ENCODE measurements at places on chromosomes 2 and 18.

- no peak for DNase-seq
These were observed 70.8 kb upstream of the STK17B start for GRCh38 chr2:196242131-196242620.

GRCh38 chr2:50613161-50613560 lies 418.8 kb downstream of the NRXN1 start:
- no peak for DNase-seq

DNA sequence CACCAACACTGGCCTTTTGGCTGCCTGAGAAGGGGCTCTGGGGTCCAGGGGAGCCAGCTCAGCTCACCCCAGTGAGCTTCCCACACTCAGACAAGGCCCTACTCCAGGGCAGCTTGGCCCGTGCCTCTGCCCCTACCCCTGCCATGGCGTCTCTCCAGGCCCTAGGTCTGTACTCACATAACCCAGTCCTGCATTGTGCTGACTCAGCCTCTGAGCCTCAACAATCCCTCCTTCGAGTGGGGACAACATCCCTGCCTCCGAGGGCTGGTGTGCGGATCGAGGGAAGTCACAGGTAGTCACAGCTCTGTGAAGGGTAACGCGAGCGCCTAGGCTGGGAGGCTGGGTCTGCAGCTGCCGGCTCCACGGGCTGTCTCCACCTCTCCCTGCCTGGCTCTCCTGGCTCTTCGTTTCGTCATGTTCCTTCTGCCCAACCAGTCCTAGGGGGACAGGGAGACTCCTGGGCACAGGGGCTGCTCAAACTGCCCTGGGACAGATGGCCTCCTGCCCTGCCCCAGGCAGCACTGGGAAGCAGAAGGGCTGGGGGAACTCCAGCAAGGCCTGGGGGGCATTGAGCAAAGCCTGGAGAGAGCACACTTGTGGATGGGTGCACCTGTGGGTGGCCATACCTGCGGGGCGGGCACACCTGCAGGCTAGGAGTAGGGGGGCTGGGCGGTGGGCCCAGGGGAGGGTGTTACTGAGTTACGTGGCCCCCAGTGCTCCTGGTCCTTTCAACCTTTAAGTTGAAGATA lies 74.6 kb downstream of the RRM2 start:
- DNase-seq, result no peak

- no peak for DNase-seq
These were observed 133.2 kb upstream of the EPAS1 start for GRCh38 chr2:46163804-46164528.

DNA sequence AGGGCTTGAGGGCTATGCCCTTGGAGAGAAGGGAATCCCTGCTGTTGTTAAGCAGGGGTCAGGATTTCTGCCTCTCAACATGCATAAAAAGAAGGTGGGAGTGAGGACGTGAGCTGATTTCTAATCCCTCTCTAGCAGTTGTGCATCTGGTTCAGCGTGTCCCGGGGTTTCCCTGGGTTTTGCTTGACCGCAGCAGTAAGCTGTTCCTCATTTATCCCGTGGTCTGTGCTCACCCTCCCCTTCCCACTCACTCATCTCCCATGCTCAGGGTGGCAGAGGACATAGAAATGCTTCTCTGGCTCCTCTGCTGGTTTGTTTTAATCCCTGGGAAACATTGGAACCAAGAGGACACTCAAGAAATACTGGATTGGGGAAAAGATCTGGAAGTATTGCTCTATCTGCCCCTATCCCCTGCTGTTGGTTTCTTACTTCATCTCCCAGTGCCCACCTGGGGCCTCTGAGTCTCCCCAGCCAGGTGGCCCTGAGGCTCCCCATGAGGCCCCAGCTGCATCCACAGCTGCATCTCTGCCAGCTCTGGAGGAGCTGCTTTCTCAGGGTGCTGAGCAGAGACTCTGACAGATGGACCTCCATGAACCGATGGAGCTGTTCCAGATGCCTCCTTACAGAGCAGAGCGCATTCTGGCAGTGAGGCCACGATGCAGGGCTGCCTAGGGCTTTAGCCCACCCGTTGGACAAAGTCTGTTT lies 36.1 kb downstream of the TET3 start:
- DNase-seq, result no peak

DNA sequence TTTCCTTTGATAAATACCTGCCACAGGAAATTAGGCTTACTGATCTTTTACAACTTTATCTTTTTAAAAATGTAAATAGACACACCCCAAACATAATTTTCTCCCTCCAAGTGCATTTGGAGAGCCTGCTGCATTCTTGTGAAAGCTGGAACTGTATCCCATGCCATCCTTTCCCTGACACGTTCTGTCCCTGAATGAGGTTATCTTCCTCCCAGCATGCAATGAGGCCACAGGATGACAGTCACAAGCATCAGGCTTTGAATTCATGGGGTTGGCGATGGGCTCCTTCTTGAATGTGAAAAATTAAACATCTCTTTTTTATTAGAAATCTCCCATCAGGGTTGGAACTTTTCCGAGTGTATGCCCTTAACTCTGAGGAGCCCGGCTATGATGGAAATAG lies 77.8 kb downstream of the CTAGE1 start:
- DNase-seq, result no peak

GRCh38 chr2:68387408-68388350 lies 22.6 kb downstream of the PLEK start:
- no peak for DNase-seq

GRCh38 chr2:219569635-219570034 lies 1.7 kb downstream of the OBSL1 start:
- DNase-seq, result no peak

DNA sequence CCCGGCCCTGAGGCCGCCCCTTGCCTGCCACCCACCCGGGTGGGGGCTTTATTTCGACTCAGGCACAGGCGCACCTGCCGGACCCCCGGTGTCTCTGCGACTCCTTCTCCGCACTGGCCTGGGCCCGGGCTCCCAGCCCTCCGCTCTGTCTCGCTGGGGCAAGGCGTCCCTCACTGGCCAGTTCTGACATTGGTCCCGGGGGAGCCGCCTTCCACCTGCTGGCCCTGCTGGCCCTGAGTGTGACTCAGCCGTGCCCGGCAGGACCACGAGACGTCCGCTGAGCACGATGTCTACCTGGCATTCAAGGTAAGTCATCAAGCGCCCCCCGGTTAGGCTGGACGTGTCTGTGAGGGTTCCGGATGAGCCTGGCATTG lies 131.5 kb upstream of the CTDP1 start:
- DNase-seq, result no peak

GRCh38 chr2:140892436-140892835 lies 1238.4 kb downstream of the LRP1B start:
- DNase-seq, result no peak

- DNase-seq, result no peak
These were observed 668.0 kb upstream of the FAM98A start for GRCh38 chr2:34266908-34267697.

DNA sequence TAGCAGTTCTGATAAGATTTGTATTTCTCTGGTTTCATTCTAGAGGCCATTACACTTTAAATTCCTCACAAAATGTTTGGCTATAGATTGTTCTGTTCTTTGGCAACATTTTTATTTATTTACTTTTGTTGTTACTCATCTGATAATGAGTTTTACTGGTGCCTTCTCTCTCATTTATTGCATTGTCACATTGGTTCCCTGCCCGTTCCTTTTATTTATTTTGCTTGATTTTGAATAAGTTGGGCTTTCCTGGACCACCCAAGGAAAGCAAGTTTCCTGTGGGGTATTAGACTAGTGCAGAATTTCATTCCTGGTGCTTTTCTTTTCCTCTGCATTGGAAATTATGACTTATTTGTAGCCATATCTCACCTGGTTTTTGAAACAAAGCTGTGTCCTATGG lies 232.0 kb downstream of the SOCS6 start:
- no peak for DNase-seq

DNA sequence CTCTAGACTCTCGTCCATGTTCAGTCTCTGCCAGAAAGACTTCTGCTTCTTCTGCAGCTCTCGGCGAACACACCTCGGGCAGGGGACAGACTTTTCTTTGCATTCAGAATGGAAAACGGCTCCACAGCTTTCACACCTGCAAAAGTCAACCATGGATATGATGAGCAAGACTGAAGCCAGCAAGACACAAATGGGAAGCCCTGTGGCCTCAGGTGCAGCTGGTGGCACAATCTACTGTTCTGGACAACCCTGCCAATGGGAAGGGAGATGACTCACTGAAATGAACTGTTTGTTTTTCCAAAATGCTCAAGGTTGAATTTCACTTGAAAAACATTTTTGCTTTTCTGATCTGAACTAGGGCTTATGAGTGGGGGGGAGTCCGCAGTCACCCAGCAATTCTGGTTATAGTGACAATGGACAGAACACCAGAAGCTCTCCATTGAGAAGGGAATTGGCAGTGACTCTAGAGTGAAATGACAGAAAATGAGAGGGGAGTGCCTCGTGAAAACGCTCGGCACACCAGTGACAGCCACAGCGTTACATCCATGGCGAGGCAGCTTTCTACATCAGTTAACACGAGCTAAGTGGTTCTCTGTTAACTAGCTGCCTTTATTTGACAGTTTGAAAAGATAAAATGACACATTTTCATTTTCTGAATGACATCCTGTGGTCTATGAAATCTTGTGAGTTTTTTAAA lies 58.8 kb upstream of the FZD5 start:
- no peak for DNase-seq

DNA sequence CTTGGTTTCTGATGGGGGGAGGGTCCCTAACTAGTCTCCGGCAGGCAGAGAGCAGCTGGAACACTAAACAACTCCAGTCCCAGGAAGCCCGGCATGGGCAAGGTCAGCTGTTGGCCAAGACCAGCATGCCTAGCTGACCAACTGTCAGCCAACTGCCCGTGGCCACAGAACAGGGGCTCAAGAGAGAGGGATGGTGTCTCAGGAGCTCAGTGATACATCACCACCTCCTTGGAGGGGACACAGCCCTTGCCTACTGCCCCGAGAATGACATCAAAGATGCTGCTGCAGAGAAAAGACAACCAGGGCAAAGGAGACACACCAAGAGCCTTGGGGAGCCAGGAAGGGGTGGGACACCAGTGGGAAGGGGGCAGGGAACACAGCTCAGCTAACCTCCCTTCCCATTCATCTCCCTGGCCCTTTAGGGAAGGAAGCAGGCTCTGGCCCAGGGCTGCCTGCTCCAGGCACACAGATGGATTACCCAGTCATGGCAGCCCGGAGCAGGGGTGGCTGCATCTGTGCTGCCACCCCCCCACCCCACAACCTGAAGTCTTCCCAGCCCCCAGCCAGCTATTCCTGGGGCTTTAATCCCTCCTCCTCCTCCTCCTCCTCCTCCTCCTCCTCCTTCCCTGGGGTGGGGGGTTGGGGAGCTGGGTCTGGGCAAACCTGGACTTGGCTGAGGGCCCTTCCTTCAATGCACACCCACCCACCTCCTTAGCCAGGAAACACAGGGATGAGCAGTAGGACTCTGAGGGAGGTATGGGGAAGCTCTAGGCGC lies 1.9 kb downstream of the BIN1 start:
- no peak for DNase-seq

- no peak for DNase-seq
These were observed 140.9 kb upstream of the XPO1 start for GRCh38 chr2:61679096-61679495.

- no peak for DNase-seq
These were observed 999.9 kb downstream of the TSN start for GRCh38 chr2:122755281-122755780.

DNA sequence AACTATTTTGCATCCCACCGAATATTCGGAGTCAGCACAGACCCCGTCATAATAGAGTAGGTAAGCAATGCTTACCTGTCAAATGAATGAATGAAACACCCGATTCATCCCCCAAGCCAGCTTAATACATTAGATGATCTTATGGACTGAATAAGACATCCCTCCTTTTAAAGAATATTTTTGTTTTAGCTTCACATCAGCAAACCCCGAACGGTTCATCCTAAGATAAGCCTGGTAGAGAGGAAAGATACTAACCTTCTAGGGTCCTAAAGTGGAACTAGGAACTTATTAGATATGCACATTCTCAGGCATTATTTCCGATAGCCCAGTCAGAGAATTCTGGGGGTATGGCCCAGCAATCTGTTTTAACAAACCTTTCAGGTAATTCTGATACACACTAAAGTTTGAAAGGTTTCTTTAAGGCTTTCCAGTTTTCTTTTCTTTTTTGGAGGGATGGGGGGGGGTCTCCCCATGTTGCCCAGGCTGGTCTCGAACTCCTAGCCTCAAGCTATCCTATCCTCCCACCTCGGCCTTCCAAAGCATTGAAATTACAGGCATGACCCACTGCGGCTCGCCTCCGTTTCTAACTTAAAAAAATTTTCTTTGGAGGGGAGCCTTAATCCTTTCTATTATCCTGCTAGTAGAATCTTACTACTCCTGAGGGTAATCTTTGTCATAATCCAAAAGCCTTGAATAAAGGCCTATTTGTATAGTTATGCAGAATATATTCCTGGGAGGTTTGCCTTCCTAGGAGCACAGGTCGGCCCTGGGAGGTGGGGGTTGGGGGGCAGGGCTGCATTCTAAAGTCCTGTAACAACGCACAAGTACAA lies 1.0 kb upstream of the ACTR3 start:
- no peak for DNase-seq

DNA sequence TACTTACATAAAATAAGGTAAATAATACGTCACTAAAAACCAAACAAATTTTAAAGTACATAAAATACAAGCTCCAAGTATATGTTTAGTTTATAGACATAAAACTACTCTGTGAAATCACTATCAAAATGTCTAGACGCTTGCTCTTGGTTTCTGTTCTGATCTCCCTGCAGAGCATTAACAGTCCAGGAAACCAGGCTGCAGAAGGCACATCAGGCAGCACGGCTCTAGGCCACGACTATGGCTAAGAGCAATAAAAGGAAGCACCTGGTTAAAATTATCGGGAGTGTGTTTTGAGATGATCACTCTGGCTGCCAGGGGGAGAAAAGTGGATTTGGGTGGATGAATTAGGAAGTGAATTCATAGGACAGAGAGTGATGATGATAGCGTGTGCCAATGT lies 196.0 kb upstream of the SPHKAP start:
- DNase-seq, result no peak

GRCh38 chr2:7899241-7899640 lies 782.6 kb upstream of the ID2 start:
- no peak for DNase-seq

GRCh38 chr18:5717256-5717655 lies 173.5 kb upstream of the EPB41L3 start:
- DNase-seq, result no peak

DNA sequence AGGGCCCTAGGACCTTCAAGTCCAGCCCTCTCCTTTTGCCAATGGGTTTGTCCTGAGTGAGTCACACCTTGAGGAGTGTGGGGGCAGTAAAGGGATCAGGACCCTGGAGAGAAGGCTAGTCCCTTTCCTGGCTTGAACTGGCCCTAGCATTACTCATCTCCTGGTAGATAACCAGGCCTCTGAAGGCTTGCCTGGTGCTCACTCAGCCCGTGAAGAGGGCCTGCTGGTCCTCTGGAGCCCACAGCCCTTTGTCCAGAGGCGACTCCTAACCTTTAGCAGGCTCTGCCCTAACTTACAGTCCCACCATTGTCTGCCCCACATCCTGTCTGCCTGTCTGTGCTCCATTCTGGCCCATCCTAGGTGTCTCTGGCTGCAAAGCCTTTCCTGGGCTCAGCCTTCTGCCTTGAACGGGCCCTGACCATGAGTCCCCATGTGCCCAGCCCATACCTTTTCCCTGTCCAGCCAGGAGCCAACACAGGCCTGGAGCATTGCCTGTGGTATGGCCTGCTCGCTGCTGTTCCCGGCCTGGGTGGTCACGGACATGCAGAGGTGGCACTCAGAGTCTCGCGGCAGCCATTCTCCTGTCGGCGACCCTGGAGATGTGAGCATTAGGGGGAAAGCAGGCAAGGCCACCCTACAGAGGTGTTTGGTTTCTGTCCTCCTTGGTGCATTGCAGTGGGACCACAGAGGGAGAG lies 5.0 kb downstream of the SFTPB start:
- DNase-seq, result no peak
